ENCODE measurements at places on chromosomes 5 and 9.

GRCh38 chr5:170747851-170748250 lies 35.7 kb upstream of the GABRP start:
- DNase-seq: no peak

DNA sequence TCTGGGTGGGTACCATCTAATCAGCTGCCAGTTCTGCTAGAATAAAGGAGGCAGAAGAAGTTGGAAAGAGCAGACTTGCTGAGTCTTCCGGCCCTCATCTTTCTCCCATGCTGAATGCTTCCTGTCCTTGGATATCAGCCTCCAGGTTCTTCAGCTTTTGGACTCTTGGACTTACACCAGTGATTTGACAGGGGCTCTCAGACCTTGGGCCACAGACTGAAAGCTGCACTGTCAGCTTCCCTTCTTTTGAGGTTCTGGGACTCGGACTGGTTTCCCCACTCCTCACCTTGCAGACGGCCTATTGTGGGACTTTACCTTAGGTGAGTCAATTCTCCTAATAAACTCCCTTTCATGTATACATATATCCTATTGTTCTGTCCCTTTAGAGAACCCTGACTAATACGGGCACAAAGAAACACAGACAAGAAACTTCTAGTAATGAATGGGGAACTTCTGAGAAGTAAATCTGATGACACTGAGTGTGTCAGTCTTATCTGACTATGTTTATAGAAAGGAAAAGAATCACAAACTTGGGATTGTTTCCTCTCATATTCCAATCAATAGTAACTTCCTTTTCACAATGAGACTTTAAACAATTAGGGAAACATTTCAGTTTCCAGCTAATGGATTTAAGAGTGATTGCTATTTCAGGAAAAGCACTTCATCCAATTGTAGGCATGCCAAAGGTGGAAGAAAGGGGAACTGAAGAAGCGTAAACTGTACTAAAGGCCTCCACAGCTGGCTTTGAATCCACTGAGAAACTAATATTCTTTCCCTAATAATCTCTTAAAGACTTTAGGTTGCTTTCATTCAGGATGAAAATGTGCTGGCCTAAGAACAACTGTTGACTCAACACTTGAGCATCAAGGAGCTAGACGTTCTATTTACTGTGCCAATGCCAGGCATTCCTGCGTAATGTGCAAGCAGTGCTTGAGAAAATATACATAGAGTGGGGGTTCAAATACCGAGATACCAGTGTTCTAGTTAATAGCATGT lies 127.9 kb upstream of the PTGER4 start:
- DNase-seq: no peak

GRCh38 chr5:137612576-137612975 lies 113.5 kb upstream of the SPOCK1 start:
- peak; percentile 35 for DNase-seq

- DNase-seq: no peak
Observed at GRCh38 chr5:86570427-86571083, 47.2 kb upstream of the COX7C start.

- DNase-seq: no peak
Observed at GRCh38 chr9:23522952-23523351, 303.1 kb downstream of the ELAVL2 start.

GRCh38 chr9:126234681-126235335 lies 91.8 kb upstream of the MVB12B start:
- no peak for DNase-seq

- no peak for DNase-seq
Observed at GRCh38 chr9:131886826-131887225, 146.9 kb upstream of the RAPGEF1 start.

DNA sequence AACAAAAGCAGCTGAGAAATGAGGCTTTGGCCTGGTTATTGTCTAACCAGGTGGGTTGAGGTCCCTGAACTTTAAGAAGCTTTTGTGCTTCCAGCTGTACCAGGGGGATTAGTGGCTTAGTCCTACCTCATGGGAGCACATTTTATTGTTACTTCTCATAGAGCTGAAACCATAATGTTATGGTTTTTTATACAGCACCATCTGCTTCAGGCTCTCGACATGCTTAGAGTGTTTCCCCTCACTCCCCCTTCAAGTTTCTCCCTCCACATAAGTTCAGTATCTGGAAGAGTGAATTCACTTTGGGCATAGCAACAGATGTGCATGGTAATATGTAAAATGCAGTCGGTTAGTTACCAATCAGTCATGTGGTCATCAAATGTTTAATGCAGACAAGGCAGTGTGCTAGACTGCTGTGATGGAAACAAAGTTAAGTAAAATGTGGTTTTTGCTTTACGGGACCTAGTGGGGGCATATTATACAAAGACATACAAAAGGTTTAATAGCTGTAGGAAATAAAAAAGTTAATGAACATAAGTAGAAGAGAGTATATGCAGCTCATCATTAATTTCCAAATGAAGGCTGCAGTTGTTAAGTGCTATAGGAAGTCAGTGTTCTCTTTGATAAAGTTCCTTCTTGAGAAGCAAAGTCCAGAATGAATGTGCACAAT lies 95.9 kb upstream of the SPRY4 start:
- no peak for DNase-seq

All from coronary artery (tissue), 2 donors.